Activated T-cell treated with anti-CD3 and anti-CD28 coated beads for 24 hours (primary cell): ENCODE measurements at places on chromosomes 12 and 14.

DNA sequence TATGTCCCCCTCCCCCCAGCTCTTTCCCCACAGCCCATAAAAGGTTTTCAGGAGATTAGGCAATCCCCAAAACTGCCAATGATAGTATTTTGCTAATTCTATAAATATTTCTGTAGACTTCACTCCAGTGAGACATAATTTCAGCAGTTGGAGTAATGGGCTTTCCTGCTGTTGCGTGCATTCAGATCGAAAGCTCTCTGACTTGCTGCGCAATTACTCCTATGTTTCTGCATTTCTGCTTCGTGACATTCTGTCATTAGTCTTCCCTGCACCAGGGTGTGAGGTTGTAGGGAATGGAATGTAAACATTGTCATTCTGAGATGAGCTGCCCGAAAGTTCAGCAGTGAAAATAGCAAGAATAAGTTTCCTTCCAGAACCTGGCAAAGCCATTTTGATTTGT is 58.2 kb downstream of the SAMD4A start:
- DNase-seq = no peak

- DNase-seq = no peak
These were observed 774 bp upstream of the TMEM30B start for GRCh38 chr14:61281948-61282275.

GRCh38 chr12:31876568-31877424 is 82.4 kb upstream of the RESF1 start:
- DNase-seq = no peak

DNA sequence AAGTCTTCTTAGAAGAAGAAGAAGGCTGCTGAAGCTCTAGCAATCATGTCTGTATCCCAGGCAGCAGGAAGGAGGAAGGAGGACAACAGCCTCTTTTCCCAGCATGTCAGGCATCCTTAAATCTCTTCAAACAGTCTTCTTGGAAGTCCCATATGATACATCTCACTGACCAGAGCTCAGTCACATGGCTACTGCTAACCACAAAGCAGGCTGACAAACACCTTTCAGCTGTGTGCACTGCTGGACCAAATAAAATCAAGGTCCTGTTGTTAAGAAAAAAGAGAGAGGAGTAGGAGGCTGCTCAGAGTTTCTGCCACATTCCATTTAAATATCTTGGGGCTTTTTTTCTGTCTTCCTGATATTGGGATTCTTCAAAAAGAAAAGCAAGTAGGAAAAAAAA is 203.4 kb upstream of the PELI2 start:
- DNase-seq = no peak

GRCh38 chr12:93636708-93637107 is 40.5 kb upstream of the CRADD start:
- no peak for DNase-seq

- DNase-seq = no peak
These were observed 320.0 kb downstream of the DPF3 start for GRCh38 chr14:72573725-72574417.

- no peak for DNase-seq
These were observed 12.1 kb upstream of the ADCY6 start for GRCh38 chr12:48800971-48801370.

DNA sequence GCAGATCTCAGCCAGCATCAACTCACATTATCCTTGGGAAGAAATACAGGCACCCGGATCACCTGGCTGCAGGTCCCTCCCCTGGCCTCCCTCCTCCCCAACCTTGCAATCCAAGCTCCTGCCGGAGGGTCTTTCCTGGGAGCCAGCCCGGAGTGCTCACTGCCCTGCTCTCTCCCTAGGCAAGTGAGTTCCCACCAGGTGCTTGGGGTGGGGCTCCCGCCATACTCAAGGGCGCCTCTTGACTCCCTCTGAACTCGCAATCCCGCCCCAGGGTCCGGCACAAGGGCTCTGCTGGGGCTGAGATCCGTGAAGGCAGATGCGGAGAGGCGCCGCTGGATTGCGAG is 1.2 kb upstream of the CEP170B start:
- no peak for DNase-seq

- DNase-seq = no peak
These were observed 871.1 kb upstream of the MGAT4C start for GRCh38 chr12:87127272-87127671.

DNA sequence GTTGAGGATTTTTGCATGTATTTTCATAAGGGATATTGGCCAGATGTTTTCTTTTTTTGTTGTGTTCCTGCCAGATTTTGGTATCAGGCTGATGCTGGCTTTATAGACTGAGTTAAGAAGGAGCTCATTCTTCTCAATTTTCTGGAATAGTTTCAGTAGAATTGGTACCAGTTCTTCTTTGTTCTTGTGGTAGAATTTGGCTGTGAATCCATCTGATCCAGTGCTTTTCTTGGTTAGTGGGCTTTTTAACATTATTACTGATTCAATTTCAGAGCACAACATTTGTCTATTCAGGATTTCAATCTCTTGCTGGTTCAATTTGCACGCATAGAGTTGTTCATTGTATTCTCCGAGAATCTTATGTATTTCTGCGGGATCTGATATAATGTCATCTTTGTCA is 136.5 kb upstream of the FOXG1 start:
- DNase-seq = no peak

- peak; percentile 78 for DNase-seq
These were observed 7.0 kb upstream of the UBC start for GRCh38 chr12:124921200-124922031.

DNA sequence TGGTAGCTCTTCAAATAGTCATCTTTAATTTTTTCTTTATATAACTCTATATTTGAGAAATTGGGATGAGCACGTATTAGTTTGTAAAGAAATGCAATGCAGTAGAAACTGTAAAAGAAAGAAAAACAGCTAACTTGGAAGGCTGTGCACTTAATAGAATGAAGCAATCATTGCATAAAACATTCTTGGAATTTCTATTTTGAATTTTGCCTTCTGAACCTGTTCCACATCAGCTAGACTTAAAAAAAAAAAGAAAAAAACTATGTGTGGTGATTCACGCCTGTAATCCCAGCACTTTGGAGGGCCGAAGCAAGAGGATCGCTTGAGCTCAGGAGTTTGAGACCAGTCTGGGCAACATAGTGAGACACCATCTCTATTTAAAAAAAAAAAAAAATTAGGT is 29.4 kb downstream of the SCN8A start:
- no peak for DNase-seq

- DNase-seq = no peak
These were observed 5.6 kb upstream of the ERBB3 start for GRCh38 chr12:56074396-56074795.

GRCh38 chr14:105193916-105194782 is 13.0 kb upstream of the NUDT14 start:
- no peak for DNase-seq

- no peak for DNase-seq
These were observed 198.0 kb upstream of the EEA1 start for GRCh38 chr12:93127107-93127560.

DNA sequence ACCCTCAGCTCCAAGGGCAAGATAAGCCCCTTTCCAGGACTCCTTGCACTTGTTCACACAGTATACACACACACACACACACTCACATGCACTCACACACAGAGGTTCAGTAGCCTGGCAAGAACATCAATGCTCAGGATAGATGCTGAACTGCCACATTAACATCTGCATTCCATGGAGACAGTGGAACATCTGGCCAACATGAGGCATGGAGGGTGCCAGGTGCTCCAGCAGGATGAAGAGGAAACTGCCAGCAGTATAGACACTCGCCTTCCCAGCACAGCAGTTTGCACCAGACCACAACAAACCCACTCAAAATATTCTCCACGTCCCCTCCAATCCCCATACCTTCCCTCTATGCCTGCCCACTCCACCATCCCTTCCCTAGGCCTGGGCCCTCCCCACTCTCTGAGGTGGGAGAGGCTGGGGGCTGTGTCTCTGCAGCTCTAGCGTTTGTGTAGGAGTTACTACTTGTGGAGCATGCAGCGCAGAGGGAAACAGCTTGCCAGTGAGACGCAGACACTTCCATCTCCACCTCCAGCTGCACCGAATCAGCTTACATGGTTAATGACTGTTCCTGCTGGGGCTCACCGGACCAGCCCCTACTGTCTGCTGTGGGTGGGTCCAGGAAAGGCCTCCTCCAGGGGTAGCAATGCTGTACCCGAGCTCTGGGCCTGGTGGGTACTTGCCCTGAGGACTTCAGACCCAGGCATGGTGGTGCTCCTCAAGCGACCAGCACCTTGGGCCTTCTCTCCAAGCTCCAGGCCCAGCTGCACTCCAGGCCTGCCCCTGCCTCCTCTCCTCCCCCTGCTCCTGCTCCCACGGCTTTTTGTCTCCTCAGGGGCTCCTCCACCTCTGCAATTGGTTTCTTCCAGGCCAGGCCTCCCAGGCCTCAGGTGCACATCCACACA is 18.6 kb upstream of the PLEKHG3 start:
- no peak for DNase-seq

DNA sequence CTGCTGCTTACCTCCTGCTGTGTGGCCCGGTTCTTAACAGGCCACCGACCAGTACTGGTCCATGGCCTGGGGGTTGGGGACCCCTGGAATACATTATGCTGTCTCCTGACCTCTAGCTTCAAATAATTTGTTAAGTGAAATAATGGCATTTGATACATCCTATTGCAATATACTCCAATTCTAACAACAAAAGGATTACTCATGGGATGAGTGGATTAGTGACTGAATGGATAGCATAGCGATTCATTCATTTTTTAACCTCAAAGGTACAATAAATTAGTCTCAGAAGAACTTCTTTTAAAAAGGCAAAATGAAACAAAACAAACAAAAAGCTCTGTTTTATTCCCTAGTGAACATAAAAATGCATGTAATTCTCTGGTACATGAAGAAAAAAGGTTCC is 147.9 kb upstream of the PKP2 start:
- no peak for DNase-seq

DNA sequence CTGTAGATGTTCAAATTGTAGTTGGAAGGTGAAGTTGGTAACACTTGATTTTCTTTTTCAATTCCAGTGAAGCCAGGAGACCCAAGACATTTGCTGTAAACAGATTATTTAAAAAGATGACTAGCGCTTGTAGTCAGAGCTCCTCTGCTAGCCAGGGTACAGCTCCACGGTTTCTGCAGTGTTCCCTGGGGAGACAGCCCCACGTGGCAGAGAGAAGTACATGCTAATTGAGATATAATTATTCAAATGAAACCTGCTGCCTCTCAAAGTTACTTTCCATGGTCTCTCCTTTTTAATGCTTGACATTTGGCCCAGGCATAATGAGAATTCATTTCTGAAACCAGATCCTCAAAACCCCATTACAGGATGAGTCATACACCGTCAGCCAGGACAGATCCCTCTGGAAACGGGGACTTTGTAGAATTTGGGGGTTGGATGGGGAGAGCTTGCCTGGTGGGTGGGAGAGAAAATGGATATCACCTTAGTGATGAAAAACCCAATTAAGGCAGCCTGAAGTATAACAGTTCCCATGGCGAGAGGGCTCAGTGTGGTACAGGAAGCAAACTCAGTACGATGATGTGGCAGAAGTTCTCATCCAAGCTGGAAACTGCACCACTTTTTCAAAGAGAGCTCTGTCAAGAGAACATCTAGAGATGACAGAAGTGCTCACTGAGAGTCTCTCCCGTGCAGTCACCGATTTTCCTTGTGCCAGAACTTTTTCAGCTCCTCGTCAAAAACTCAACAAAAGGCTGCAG is 637.7 kb upstream of the TMEM132C start:
- no peak for DNase-seq

DNA sequence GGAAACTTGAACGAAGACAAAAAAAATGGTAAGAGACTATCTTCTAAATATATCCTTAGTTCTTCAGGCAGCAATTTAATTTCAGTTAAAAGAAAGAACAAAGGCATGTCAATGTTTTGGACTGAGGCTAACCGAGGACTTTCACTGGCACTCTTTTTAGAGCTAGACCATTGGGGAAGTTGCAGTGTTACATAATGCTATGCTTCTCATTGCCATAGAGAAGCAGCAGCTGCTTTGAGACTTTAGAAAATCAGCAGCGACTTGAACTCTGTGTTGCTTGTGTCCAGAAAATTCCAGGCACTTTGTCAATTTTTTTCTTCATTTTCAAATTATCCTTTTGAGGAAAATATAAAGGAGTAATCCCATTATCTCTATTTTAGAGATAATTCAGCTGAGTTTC is 964.2 kb downstream of the NRXN3 start:
- no peak for DNase-seq

DNA sequence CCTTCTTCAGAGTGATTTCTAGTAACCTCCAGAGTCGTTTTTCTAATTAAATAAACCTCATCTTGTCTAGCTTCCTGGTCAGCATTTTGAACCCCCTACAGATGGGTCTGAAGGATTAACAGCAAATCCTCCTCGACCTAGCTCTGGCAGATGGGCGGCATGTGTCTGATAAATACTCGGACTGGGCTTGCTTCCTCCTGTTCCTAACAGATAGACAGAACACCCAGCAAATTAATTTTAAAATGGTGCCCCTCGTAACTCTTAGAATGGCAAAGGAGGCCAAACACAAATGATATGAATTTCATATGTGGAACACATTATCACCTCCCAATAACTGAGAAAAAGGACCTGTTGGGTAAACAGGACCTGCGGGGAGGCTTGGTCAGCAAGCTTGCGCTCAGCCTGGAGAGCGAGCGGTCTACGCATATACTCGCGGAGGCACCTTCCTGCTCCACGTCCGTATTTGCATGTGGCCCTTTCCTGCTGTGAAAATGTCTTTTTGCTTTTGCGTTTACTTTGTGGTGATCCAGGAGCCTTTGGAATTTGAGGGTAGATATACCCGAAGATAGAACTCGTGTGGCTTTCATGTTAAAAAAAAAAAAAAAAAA is 79.6 kb downstream of the OTX2 start:
- DNase-seq = no peak

- DNase-seq = no peak
These were observed 92.1 kb downstream of the NINJ2 start for GRCh38 chr12:570921-571794.

DNA sequence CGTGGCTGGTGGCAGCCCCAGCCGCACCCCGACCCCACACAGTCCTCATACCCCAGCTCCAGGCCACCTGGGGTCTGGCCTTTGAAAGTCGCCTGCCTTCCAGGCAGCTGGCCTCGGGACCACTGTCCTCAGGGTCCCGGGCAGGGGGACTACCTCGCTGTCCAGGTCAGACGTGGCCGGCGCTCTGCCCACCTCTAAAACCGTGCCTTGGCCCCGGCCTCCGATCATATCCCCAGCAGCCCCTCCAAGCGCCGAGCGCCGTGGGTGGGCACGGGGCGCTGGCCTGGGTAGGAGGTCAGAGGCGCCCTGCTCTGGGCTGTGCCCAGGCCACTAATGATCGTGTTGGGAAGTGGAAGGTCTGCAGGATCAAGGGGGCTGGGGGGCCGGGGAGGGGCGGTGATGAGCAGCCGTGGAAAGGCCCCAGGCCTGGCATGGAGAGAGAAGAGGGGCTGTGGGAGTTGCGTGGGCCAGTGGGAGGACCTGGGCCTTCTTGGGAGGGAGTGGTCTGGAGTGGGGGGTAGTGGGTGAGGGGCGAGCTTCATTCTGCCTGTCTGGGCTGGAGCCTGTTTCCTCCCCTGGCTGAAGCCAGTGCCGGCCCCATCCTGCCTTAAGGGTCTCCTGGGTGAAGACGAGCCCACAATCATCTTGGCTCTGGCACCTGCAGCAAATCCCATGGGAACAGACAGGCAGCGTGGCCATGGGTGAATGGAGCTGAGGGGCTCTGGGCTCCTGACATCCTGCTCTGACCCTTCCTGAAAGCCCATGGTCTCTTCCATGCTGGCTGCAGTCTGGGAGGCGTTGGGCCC is 4.9 kb downstream of the TMEM121 start:
- no peak for DNase-seq

- no peak for DNase-seq
These were observed 38.6 kb downstream of the PACS2 start for GRCh38 chr14:105353136-105353535.

- peak; percentile 26 for DNase-seq
These were observed 60.9 kb upstream of the OR4E1 start for GRCh38 chr14:21734457-21735074.

GRCh38 chr14:28565345-28565744 is 201.2 kb upstream of the FOXG1 start:
- DNase-seq = no peak
